Activated T-helper 2 cell treated with anti-CD3 and anti-CD28 coated beads, Interferon-gamma antibody, Interleukin-2, Interleukin-4, amounts not matched to agents 10 μg/mL and 5 μg/mL and 100 μg/mL, durations not matched to agents 14 hours and 24 hours and 36 hours (primary cell): ENCODE measurements at places on chromosomes 1 and 21. TPM values are rescaled to one million over a fixed set of nuclear protein-coding genes. Genes with fewer than 3 reads are reported as not detected.

FCRL6 gene
- not detected in 2 replicates for total RNA-seq

AGMAT gene
- 30.1 and 32.5 TPM in 2 replicates for total RNA-seq

SLAMF8 gene
- total RNA-seq = 0.34 and 0.71 TPM in 2 replicates

S100A14 gene
- total RNA-seq = not detected in 2 replicates

DLGAP3 gene
- 0.32 and 0.48 TPM in 2 replicates for total RNA-seq

ARHGEF19 gene
- 6.4 and 7.5 TPM in 2 replicates for total RNA-seq

TMEM51 gene
- total RNA-seq = 0.11 and 0.16 TPM in 2 replicates

DNA sequence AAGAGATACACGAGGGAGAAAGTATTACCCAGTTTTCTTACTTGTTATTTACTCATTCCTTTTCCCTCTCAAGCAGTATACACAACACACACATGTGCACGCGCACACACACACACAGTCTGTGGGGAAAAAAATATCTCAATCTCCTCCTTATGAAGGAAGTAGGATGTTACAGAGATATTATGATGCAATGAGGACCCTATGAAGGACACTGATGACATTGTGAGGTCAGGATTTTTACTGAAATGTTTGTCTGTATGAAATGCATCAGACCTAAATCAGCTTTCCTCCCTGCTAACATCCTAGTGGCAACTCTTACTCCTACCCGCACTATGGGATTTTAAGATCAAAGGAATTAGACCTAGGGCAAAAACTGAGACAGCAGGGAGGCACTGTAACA, at the start of gene WDR64:
Gene WDR64 (plus strand): TSS at position 270 of the 400 bp plus-strand sequence. CDS start 204 bp downstream, outside the sequence.
- H3K36me3 ChIP-seq = no peaks in the 10 kb centered on the region
- H3K4me1 ChIP-seq = no peaks in the 10 kb centered on the region
- no peak within 1 kb of the TSS for H3K27ac ChIP-seq
- H3K27me3 ChIP-seq = peaks cover 11% of the 10 kb centered on the region
- no peak within 1 kb of the TSS for H3K4me3 ChIP-seq

DNA sequence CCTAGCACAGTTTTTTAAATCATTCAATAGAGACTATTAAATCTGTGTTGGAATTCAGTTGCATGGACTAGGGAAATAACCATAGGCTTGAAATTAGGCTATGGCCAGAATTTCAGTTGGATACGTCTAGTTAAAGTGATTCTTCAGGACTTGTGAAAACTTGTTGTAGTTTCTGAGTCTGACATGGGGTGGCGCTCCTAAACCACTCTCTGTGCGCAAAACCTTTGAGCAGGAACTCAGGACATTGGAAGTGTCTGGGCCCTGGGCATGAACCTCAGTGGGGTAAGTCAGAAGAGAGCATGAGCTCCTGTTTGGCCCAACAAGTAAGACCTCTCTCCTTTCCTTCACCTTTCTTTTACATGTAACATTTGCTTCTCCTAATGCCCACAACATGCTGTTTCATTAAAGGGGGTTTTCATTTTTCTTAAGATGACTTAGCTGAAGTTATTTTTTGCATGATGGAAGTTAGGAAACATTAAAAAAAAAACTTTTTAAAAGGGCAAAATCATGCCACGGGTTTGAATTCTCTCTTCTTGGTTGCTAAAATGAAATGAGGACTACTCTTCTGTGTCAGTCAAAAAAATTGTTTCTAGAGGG, 17.1 kb upstream of the CCDC190 start:
- no peaks in the 10 kb centered on the region for H3K4me1 ChIP-seq
- H3K27ac ChIP-seq = no peak overlapping the region
- peaks cover 25% of the 10 kb centered on the region for H3K27me3 ChIP-seq
- DNase-seq = no peak
- no peak overlapping the region for H3K4me3 ChIP-seq

DNA sequence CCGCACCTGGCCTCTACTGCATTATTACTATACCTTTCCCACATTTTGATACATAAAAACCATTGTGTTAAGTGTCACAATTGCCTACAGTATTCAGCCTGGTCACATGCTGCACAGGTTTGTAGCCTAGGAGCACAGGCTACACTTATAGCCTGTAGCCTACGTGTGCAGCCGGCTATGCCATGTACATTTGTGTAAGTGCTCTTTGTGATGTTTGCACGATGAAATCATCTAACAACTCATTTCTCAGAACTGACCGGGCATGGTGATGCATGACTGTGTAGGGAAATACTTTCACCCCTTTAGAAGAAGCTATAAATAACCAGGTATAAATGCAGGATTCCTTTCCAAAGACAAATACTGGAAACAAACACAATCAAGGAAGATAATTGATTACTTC, 12.1 kb downstream of the ERG start:
- no peak for DNase-seq
- H3K4me1 ChIP-seq = no peaks in the 10 kb centered on the region
- H3K27ac ChIP-seq = no peak overlapping the region
- no peaks in the 10 kb centered on the region for H3K36me3 ChIP-seq

DNA sequence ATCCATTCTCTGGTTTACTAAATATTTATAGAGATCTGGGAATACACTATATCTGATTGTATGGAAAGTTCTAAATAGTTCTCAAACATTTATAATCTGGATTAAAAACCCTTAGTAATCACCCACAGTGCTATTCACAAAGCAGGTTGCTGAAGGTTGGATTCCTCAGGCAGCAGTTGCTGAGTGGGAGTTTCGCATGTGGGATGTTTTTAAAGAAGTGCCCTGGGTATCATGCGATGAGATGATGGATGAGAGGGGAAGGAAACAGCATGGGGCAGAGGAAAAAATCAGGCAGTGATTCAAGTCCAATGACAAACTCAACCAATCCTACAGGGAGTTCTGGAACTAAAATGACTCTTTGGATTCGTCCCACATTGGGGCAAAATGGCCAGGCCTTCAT, 85.3 kb upstream of the GALNT2 start:
- no peak for DNase-seq
- H3K36me3 ChIP-seq = no peaks in the 10 kb centered on the region
- peaks cover 12% of the 10 kb centered on the region for H3K27me3 ChIP-seq
- H3K27ac ChIP-seq = no peak overlapping the region

- H3K36me3 ChIP-seq = no peaks in the 10 kb centered on the region
- no peak overlapping the region for H3K27ac ChIP-seq
- no peaks in the 10 kb centered on the region for H3K27me3 ChIP-seq
- no peak for DNase-seq
- H3K4me1 ChIP-seq = no peaks in the 10 kb centered on the region
Observed at GRCh38 chr1:208885650-208886049, 641.5 kb upstream of the PLXNA2 start.

GRCh38 chr1:160077486-160077885, 3.9 kb upstream of the KCNJ9 start:
- no peak for DNase-seq
- H3K27ac ChIP-seq = no peak overlapping the region
- H3K27me3 ChIP-seq = peaks cover 39% of the 10 kb centered on the region
- H3K4me1 ChIP-seq = peaks cover 11% of the 10 kb centered on the region

- H3K4me1 ChIP-seq = peaks cover 9% of the 10 kb centered on the region
- H3K27ac ChIP-seq = no peak overlapping the region
- H3K4me3 ChIP-seq = no peak overlapping the region
- DNase-seq = no peak
Observed at GRCh38 chr1:204127597-204128242, 24.1 kb downstream of the ETNK2 start.

- H3K4me1 ChIP-seq = no peaks in the 10 kb centered on the region
- DNase-seq = no peak
- H3K36me3 ChIP-seq = no peaks in the 10 kb centered on the region
- no peak overlapping the region for H3K27ac ChIP-seq
- no peak overlapping the region for H3K4me3 ChIP-seq
Observed at GRCh38 chr1:72435025-72435424, 152.7 kb upstream of the NEGR1 start.

GRCh38 chr21:42815217-42815616, 64.1 kb downstream of the WDR4 start:
- peaks cover 6% of the 10 kb centered on the region for H3K27me3 ChIP-seq
- no peaks in the 10 kb centered on the region for H3K4me1 ChIP-seq
- no peak for DNase-seq
